ENCODE measurements at places on chromosomes 1 and 21.

GRCh38 chr1:91777630-91778300 lies 108.2 kb downstream of the TGFBR3 start:
- DNase-seq, result peak; percentile 77

- DNase-seq, result peak; percentile 39
Measured at GRCh38 chr1:11736746-11737639, 1.1 kb downstream of the AGTRAP start.

GRCh38 chr1:99623554-99623953 lies 22.4 kb upstream of the PALMD start:
- DNase-seq, result no peak

DNA sequence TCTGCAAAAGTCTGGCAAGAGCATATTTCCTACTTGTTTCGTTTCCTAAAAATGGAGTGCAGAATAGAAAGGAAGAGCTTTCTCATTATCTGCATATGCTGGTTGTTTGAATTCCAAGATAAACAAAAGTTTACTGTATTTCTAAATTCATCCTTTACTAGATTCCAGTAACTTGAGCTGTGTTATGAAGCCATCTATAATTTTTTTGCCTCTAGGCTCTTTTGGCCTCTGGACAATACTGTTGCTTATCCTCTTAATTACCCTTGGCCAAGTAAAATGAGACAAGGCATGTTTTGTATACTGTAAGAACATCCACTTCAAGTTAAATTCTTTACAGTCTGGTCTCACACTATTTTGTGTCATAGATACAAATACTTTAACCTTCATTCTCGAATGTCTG lies 45.6 kb upstream of the HFM1 start:
- DNase-seq, result peak; percentile 3

- peak; percentile 41 for DNase-seq
Measured at GRCh38 chr1:24321697-24322469, 2.7 kb downstream of the GRHL3 start.

GRCh38 chr1:19744335-19744743 lies 55.4 kb downstream of the TMCO4 start:
- DNase-seq, result no peak

GRCh38 chr1:167401260-167401873 lies 117.0 kb downstream of the CD247 start:
- peak; percentile 87 for DNase-seq

- DNase-seq, result no peak
Measured at GRCh38 chr1:115331558-115332331, 6.3 kb downstream of the NGF start.

DNA sequence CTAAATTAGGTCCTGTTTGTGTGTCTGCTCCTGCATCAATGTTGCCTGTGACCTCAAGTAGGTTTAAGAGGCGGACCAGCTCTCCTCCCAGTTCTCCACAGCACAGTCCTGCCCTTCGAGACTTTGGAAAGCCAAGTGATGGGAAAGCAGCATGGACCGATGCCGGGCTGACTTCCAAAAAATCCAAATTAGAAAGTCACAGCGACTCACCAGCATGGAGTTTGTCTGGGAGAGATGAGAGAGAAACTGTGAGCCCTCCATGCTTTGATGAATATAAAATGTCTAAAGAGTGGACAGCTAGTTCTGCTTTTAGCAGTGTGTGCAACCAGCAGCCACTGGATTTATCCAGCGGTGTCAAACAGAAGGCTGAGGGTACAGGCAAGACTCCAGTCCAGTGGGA lies 79.9 kb downstream of the PRDM2 start:
- no peak for DNase-seq

DNA sequence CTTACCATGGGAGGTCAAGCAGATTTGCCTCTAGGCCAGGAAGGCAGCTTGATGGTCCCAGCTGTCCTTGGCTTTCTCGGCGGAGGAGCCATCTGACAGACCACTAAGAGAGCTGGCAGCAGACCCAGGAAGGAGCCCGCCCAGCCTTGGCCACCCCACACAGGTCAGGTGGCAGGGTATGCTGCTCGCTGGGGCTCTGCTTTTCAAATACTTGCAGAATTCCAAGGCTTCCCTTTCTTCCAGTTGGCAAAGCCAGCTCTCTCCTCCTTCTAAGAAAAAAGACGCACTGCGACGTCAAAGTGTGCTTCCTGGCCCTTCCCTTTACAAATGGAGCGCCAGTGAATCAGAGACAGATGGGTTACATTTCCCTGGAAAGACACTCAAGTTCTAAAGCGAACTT lies 229.4 kb downstream of the CACNA1E start:
- DNase-seq, result no peak

GRCh38 chr1:211695135-211695816 lies 19.9 kb upstream of the NEK2 start:
- peak; percentile 45 for DNase-seq

- no peak for DNase-seq
Measured at GRCh38 chr1:88537787-88538186, 146.3 kb upstream of the PKN2 start.

GRCh38 chr21:33372582-33372981 lies 30.6 kb upstream of the IFNGR2 start:
- no peak for DNase-seq

DNA sequence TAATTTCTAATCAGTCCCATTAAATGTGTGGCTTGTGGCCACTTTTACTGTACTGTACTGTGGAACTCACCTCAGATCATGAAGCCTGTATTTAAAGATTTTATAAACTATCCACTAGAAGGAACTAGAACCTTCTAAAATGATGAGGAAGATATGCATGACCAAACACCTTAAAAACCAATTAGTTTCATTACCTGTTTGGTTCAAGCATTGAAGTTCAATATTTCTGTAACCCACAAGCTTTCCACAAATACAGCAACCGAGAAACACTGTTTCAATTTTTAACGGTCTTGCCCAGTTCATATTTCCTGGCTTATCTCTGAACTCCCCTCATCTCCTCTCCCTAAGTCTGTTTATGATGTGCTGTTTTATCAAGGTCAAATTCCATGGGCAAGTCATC lies 264.3 kb upstream of the PLD5 start:
- no peak for DNase-seq

DNA sequence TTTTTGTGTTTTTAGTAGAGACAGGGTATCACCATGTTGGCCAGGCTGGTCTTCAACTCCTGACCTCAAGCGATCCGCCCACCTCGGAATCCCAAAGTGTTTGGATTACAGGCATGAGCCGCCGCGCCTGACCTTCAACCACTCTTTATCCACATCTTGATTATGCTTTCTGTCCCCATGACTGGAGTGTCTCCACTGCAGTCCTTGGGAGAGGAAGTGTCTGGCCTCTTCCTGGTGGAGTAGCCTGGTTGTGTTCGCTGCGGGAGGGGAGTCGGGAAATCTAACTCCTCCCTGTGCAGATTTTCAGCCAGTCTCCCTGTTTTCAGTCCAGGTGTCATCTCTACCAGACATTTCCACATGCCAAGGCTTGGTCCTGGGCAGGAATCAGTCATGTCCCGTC lies 9.7 kb downstream of the KISS1 start:
- DNase-seq, result no peak

GRCh38 chr1:162680419-162681121 lies 48.3 kb downstream of the DDR2 start:
- DNase-seq, result no peak

GRCh38 chr1:225595974-225596551 lies 56.9 kb downstream of the ENAH start:
- DNase-seq, result no peak

GRCh38 chr1:229371624-229372023 lies 28.8 kb upstream of the CCSAP start:
- DNase-seq, result no peak

- DNase-seq, result no peak
Measured at GRCh38 chr1:218481116-218481775, 136.1 kb downstream of the TGFB2 start.

- DNase-seq, result no peak
Measured at GRCh38 chr1:213596729-213597128, 391.0 kb upstream of the PROX1 start.

DNA sequence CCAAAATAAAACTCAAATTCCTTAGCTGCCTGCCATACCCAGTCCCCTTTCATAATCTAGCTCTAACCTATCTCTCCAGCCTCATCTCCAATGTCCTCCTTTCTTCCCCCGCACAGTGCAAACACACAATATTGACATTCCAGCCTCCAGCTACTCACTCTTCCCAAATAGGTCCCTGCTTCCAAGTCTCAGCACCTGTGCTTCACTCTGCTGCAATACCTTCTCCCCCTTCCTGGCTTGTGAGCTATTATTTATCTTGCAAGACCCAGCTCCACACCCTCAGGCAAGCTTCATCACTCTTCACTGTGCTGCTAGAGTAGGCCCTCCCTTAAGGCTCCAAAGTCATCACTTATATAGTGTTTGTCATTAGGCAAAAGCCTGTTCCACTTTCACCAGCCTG lies 9.7 kb downstream of the PLPP3 start:
- no peak for DNase-seq

DNA sequence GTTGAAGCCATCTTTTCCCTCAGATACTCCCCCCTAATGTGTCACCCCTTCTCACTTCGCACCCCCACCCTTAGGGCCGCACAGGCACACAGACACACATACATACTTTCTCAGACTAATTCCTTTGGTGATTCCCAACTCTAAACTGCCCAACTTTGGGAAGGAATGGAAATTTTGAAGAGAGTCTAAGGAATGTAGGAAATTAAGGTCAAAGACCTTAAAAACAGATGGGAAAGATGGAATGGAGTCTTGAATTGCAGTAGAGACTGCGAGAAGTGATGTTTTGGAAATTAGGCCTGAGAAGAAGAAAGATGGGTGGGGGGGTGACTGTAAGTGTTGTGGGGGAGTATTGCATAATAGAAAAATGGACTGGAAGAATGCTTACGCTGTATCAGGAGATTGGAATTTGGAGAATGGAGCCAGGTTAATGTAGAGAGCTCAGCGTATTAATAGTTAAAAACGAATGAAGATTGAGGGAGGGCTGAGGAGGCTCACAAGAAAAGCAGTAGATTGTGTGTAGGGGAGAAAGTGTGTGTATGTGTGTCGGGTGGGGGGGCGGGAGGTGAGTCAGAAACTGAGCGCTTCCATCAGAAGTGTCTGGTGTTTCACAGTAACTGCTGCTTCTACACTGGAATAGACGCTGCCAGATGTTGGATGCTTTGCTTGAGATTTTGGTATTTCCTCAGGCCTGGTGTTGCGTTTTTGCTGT lies 1.7 kb downstream of the PIP5K1A start:
- DNase-seq, result no peak

DNA sequence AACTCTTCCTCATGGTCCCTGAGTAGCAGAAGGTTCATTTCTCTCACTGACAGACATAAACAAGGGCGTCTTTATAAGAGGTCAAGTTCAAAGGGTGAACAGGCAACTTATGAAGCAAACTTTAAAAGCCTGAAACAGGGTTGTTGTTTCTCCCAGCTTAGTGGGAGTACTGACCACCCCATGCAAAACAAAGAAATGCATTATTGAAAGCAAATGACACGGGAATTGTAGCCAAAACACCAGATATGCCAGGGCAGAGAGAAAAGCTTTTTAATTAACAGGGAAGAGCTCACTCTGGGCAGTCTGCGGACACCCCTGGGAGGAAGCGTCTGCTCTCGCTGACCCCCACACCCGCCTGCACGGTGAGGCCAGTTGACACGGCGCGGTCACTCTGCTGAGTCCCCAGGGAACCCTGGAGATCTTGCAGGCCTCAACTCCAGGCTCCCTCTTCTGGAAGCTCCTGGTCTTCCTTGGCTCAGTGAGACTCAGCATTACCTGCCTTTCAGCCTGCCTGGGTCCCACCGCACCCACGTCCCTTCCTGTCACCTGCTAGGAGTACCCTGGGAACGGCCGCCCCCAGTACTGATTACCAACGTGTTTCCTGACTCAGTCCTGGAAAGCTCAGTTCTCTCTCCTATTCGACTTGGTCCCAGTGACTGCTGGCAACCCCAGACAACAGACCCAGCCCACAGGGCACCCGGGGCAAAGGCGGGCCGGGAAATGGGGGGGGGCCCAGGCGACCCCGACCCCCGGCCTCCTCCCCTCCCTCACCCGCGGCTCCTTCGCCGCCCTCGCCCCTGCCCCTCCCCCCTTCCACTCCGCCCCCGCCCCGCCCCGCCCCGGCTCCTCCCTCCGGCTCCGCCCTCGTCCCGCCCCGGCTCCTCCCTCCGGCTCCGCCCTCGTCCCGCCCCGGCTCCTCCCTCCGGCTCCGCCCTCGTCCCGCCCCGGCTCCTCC lies 972 bp downstream of the CFAP410 start:
- peak; percentile 71 for DNase-seq

DNA sequence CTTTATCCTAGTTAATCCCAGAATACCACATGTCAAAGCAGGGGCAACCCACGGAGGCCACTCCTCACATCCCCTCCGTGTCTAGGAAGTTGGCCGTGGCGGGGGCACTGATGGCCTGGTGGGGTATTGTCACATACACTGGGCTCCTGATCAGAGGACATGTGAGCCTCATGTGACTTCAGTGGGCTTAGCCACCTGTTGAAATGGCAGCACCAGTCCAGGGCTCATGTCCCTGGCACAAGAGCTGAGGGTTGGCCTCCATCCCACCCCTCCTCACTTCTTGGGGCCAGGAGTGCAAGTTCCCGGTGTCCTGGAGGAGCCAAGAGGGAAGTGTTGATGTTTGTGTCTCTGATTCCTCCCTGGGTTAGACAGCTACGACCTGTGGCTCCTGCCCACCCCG lies 313.4 kb downstream of the CAMTA1 start:
- DNase-seq, result no peak

GRCh38 chr1:3872546-3872945 lies 15.3 kb downstream of the DFFB start:
- DNase-seq, result no peak

DNA sequence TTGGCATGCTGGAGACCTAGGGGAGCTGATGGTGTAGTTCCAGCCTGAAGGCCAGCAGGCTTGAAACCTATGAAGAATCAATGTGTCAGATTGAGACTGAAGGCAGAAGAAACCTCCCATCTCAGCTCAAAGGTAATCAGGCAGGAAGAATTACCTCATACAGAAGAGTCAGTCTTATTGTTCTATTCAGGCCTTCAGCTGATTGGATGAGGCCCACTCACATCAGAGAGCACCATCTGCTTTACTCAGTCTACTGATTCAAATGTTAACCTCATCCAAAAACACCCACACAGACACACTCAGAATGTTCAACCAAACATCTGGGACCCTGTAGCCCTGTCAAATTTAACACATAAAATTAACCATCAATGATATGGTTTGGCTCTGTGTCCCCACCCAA lies 13.7 kb upstream of the CCN1 start:
- no peak for DNase-seq

GRCh38 chr1:188641566-188642211 lies 1812.9 kb downstream of the PLA2G4A start:
- peak; percentile 89 for DNase-seq
